ENCODE measurements at places on chromosomes 3 and 15. TPM values are rescaled to one million over a fixed set of nuclear protein-coding genes. Genes with fewer than 3 reads are reported as not detected.

CFAP100 gene
- not detected for total RNA-seq

PRR20G gene
- total RNA-seq = not detected

DNA sequence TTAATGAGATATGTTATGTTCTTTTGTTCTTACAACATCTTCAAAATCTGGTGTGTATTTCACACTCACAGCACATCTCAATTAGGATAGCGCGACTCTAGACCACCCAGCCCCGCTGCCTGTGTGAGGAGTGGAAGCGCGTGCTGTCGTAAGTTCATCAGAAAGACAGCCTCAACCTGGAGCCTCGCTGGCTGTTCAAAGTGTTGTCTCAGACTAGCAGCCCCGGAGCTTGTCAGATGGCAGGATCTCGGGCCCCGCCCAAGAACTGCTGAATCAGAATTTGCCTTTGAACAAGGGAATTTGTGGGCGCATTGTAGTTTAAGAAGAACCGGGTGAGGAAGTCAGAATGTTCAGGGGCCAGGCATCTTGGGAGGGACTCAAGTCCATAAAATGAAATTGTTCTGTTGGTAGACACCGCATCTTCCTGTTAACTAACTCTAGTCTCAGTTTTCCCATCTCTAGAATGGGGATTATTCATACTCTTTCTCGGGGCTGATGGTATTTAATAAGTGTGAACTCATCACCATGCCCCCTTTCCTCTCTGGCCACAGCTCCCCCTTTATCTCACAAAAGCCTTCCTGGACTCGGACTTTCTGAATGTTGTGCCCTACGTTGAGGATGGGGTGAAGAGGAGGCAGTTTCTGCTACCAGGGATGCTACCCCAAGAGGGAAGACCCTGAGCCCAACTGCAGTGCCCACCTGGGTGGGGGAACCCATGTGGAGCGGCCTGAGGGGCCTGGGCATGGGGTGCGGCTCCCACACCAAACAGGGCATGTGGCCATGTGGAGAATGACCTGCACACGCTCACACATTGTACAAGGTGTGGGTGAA is 40.4 kb downstream of the BHLHE40 start:
- no peak for DNase-seq

PRICKLE2 gene
- 3.2 TPM for total RNA-seq

STRIT1 gene
- 811 TPM for total RNA-seq

DNA sequence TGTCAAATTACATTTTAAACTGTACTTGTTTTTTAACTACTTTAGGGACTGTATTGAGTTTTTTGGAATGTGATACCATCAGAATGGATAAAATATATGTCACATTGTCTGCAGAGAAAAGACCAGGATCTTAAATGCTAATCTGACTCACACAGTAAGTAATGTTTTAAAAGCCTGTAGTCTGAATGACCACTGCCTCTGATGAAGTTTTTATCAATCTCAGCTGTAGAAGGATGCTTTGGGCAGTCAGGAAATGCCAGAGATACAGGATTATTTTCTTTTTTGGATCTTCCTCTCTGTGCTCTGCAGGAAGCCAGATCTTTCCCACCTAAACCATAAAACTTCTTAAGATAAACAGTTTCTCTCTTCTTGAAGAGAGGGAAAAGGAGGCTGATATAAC is 73.1 kb upstream of the PRTG start:
- no peak for DNase-seq

DNA sequence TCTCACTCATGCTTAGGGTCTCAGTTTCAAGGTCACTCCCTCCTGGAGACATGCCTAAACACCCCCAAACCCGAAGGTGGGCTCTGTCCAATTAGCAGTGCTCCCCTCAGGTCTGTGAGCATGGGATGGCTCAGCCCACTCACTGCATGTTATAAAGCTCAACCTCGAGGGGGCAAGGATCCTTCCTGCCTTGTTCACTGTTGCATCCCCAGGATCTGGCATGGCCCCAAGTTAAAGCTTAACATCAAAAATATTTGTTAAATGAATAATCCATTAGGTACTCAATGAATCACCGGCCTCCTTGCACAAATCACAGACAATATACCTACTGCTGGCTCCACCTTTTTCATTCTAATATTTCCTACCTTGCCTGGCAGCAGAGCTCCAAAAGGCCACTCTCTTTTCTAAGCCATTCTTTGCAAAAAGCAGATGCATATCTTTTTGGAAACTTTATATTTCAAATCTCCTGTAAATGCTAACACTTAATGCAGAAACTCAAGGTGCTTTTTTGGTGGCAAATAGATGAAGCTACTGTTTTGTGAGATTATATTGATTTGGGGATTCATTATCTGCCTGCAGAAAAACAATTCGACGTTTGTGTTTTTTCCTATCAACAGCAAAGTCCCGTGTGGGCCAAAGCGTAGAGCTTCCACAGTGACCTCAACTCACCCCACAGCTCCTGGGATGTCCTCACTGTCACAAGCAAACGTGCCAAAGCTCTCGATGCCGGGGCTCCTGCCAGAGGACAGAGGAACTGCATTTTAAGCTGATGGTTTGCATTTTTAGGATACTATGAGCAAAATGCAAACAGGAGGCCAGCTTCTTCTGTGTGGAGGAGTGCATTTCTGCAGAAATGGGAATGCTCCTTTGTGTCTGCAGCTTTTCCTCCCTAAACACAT is 35.4 kb downstream of the PCOLCE2 start:
- DNase-seq = peak; percentile 57

DNA sequence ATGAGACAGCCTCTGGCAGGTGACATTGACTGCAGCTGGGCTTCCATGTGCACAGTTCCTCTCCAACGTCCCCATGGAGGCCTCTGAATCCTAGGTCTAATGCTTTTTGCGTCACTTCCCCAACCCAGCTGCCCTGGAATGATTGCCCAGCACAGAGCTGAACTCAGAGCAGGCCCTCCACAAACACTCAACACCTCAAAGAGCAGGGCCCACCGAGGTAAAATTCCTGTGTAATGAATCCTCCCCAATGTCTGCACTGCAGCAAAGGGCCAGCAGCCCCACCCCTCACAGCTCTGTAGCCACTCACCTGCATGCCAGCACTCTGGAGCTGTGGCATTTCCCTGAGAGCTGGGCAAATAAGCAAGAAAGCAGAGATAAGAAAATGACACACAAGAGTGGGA is 42.6 kb upstream of the DUSP7 start:
- no peak for DNase-seq

GP5 gene
- not detected for total RNA-seq

GRCh38 chr15:27077790-27078189 is 106.8 kb downstream of the GABRG3 start:
- DNase-seq = no peak

MYZAP gene
- total RNA-seq = 2.6 TPM

GRCh38 chr3:8492744-8493511 is 8.7 kb upstream of the LMCD1 start:
- no peak for DNase-seq

DNA sequence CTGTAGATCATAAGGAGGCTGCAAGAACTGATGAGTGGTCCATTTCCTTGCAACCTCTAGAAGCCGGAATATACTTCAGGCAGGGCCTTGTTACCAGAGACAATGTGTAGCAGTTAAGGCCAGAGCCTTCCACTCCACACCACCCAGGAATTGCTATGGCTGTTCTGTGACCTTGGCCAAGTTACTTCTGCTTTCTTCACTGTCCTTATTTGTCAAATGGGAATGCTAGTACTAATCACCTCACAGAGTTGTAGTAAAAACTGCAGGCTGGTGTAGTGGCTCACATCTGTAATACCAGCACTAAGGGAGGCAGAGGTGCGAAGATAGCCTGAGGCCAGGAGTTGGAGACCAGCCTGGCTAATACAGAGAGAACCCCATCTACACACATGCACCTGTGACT is 28.7 kb upstream of the RPN1 start:
- DNase-seq = no peak

GALK2 gene
- total RNA-seq = 17.6 TPM

ROPN1 gene
- not detected for total RNA-seq

DNA sequence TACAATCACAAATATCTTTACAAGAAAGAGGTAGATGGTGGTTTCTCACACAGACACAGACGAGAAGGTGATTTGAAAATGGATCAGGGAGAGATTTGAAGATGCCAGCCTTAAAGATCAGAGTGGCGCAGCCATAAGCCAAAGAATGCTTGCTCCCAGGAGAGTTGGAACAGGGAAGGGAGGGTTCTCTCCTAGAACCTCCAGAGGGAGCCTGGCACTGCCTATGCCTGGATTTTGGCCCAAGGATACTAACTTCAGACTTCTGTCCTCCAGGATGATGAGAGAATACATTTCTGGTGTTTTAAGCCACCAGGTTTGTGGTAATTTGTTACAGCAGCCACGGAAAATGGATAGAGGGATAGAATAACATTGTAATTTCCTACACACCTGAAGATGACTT is 279.1 kb downstream of the FAM43A start:
- DNase-seq = no peak

DNA sequence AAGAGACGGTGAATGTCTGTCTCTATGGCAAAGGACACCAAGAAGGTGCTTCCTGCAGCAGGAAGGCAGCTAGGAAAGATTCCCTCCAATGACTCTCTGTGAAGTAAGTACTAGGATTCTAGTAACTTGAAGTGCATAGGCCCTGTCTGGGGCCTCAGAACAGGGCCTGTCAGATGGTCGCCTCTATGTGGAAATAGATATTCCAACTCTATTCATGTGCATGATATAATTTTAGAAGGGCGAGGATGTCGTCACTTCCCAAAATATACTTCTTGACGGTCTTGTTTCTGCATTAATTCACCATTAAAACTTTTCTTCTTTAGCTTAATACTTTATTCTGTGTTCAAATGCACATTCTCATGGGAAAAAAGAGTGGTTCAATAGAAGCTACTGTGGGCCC is 167.0 kb downstream of the TLE3 start:
- no peak for DNase-seq

GRCh38 chr3:182947888-182948287 is 32.5 kb downstream of the DCUN1D1 start:
- no peak for DNase-seq

DNA sequence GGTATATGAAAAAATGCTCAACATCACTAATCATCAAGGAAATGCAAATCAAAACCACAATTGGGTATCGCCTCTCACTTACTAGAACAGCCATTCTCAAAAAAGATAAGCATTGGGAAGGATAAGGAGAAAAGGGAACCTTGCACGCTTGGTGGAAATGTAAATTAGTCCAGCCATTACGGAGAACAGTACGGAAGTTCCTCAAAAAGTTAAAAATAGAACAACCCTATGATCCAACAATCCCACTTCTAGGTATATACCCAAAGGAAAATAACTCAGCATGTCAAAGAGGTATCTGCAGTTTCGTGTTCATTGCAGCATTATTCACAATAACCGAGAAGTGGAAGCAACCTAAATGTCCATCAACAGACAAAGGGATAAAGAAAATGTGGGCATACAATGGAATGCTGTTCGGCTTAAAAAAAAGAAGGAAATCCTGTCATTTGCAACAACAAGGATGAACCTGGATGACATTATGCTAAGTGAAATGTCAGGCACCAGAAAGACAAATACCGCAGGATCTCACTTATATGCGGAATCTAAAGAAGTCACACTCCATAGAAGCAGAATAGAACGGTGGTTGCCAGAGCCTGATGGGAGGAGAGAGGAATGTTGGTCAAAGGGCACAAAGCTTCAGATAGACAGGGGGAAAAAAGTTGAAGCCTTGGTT is 11.7 kb upstream of the CMTM7 start:
- no peak for DNase-seq

SPPL2A gene
- total RNA-seq = 124 TPM

ACAP2 gene
- total RNA-seq = 11.2 TPM

GOLGA6A gene
- total RNA-seq = 0.08 TPM

C15orf62 gene
- not detected for total RNA-seq

SLC22A14 gene
- 0.08 TPM for total RNA-seq

DNA sequence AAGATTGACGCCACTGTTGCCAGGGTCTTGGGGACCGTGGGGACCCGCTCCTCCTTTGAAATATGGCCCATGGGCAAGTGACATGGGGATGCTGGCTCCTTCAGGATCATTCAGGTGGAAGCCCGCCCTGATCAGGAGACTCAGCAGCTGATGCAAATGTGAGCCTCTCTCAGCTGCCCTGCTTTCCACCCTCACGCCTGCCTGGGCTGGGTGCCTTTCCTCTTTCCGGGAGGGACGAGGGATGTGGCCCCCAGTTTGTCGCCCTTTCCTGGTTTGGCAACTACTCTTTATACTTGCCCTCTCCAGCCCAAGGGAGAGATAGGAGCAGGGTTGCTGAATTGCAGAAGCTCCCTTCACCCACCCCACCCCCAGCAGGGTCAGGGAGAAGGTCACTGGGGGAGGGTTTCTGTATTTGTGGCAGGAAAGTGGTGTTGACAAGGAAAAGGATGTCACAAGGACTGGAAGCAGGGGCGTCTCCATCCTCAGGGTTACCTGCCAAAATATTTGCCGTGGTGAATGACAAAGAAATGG is 21.8 kb downstream of the DNASE1L3 start:
- no peak for DNase-seq

DNA sequence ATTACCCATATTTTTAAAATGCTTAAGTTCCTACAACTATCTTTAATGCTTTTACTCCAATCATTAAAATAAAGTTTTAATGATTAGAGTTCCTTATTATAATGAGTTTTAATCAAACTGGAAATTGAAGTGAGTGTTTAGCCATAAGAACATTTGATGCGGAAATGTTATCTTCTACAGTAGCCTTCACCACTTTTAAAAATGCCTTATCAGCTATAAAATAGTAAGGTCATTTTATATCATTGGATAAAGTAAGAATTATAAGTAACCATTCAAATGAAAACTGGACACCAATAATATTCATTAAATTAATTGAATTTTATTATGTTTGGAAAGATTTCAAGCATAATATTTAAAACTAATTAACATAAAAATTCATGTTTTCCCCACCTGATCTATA is 825.0 kb upstream of the ROBO1 start:
- no peak for DNase-seq

GRCh38 chr3:185473290-185473815 is 25.5 kb downstream of the TMEM41A start:
- no peak for DNase-seq

SLC30A4 gene
- total RNA-seq = 2.1 TPM

- peak; percentile 90 for DNase-seq
Measured at GRCh38 chr3:45224824-45225464, 1.1 kb downstream of the TMEM158 start.

- DNase-seq = no peak
Measured at GRCh38 chr15:69857686-69858391, 239.9 kb downstream of the TLE3 start.

GXYLT2 gene
- 2.6 TPM for total RNA-seq

DNA sequence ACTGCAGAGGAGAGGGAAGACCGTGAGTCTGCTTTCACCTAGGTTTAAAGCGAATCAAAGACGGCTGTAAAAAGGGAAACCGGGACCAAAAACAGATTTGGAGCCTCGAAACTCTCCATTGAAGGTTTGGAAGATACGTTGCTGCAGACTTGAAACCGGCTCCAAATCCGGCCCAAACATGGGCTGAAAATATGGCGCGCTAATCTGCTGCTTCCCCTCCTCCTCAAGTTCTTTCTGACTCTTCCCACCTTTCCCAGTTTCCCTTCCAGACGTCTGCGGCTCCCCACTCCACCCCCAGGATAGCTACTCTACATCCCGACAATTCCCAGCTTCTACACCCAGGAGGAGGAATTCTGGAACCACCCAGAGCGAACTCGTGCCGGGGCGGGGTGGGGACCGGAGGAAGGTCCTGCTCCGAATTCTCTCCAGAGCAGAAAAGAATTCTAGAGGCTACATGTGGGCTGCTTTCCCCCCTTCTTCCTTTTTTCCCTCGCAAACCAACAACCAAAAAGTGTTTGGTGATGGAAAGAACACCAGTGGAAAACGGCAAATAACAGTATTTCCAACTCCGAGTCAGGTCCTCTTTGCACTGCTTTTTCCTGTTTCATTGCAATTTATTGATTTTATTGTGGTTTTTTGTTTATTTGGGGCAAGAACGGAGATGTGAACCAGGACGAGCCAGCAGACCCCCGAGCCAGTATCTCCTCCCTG is 8.5 kb downstream of the EOMES start:
- DNase-seq = no peak
